IPS DF 6.9 (cell line): ENCODE measurements at places on chromosomes 12 and 14.

DNA sequence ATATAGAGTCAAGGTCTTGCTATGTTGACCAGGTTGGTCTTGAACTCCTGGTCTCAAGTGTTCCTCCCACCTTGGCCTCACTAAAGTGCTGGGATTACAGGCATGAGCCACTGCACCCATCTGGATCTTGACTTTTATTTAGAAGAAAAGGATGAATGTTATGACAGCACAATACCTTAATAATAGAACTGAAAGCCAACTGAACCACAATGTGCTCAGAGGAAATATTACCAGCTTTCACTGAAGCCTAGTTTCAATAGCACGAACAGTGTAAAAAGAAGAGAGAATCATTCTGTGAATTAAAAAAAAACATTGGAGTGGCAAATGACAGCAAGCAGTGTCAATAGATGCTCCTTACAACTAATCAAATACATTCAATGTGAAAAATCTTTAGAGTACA, 239.2 kb upstream of the RMST start:
- DNase-seq, result no peak

DNA sequence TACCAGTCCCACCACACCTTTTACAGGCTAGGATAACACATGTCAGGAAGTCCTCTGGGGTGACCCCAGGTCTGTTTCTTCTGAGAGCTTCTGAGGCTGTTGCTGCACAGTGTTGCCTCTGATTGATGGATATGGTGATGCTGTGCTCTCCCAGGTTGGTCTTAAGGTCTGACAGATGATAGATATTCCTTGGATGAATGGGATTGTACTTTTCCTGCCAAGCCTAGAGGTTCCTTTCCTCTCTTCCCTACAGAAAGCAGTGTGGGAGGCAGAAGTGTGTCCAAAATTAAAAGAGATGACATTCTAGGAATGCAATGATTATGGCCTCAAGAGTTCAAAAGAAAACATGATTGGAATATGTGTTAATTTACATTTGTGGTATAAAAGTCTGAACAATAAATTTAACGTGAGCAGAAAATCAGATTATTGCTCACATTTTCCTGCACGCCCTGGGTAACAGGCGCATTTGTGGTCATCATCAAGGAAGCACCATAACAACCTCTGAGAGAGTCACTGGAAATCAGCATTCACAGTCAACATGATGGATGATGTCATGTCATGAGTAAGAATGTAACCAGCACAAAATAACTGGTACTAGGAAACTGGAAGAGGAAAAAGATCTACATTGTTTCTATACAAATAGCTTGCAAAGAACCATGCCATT, 73.7 kb downstream of the BBS10 start:
- no peak for DNase-seq

GRCh38 chr12:80157645-80158044, 58.3 kb downstream of the OTOGL start:
- no peak for DNase-seq

GRCh38 chr12:11545484-11546330, 103.8 kb upstream of the ETV6 start:
- DNase-seq, result no peak

DNA sequence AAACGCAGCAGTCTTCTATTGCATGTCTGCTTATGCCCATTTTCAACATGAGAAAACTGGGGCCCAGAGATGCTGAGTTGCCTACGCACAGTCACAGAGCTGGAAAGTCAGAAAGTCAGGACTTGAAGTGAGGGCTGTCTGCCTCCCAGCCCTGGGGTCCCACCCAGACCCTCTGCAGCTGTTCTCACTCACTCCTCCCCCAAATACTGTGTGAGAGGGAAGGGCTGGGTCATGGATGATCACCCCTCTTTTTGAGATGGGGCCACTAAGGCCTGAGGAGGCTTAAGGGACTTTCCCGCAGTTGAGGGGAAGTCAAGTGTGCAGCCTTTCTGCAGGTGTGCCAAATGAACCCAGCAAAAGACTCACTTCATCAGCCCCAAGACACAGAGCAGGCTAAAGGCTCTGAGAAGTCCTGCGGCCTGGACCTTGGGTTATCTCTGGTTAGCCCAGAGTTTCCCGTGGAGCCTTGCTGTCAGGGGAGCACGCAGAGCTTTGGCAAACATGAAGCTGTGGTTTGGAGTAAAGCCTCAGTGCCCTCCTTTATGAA, 18.7 kb downstream of the DTX1 start:
- no peak for DNase-seq

DNA sequence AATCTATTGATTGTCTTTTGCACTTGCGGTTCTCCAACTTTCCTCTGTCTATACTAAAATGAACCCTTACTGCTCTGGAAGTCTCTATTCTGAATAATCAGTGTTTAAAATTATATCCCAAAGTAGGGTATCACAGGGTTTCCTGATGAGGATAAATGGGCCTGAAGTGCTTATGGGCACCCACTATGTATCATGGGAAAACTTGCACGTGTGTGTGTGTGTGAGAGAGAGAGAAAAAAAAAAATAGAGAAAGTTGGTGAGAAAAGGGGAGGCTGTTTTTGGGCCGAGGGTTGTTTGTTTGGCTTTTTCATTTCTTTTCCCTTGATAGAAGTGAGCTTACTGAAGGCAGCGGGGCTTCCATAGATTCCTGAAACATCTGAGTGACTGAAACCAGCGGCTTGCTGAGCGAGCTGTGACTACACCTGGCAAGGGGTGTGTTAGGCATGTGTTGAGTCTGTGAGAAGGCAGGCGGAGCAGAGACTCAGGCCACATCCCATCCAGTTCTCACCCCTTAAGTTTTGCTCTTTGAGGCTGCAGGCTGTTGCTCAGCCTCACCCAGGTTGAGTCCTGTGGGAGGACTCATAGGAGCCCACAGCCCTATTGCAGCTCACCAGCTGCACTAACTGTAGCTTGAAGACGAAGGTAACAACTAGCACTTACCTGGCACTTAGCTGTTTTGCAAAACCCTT, 17.2 kb downstream of the PPFIBP1 start:
- DNase-seq, result no peak

DNA sequence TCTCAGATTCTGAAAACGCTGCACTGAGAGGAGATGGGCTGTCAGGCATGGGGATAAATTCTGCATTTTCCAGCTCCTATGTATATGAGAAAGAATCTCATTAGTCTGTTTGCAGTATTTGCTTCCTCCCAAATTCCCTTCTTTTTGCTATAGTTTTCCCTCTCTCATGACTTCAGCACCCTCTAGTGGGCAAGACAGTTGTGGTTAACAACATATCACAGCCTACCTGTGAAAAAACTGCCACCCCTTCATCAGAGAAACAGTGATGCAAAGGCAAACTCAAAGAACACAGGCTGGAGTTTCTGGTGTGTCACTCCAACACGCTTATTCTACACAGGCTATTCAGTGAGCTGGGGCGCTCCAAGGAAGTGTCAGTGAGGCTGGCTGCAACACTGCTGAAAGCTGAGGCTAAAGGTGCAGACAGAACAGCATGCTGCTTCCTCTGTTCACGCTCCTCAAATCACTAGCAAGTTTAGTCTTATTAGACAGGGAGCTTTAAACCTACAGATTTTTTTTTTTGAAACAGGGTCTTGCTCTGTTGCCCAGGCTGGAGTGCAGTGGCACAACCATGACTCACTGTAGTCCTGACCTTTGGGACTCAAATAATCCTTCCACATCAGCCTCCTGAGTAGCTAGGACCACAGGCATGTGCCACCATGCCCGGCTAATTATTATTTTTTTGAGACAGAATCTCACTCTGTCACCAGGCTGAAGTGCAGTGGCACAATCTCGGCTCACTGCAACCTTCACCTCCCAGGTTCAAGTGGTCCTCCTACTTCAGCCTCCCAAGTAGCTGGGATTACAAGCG, 19.3 kb downstream of the ZC2HC1C start:
- peak; percentile 39 for DNase-seq
